NCI-H460 (cell line): ENCODE measurements at places on chromosomes 16 and 17. TPM values are rescaled to one million over a fixed set of nuclear protein-coding genes. Genes with fewer than 3 reads are reported as not detected.

EFCAB5 gene
- total RNA-seq, result 0.57 and 0.84 TPM in 2 replicates

GRCh38 chr17:41416479-41416878 lies 7.9 kb downstream of the KRT37 start:
- no peak for DNase-seq

- DNase-seq, result no peak
Measured at GRCh38 chr16:54048586-54049495, 237.7 kb downstream of the IRX3 start.

DNA sequence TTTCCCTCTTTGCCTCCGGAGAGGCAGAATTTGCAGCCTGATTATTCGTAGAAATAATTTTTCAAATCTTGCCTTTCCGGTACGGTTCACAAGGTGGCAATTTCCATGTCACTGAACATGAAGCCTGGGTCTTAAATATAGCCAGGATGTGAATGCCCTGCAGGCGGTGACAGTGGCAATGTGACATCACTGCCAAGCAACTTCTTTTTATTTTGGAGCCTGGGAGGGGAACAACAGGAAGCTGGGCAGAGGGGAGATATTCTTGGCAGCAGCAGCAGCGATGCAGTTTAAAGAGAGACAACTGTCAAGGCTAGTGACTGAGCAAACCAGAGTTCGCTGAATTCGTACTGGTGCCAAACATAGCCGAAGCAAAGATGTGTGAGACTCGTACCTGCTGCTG lies 171.1 kb downstream of the SNX29 start:
- no peak for DNase-seq

TMC7 gene
- 4.1 and 5.6 TPM in 2 replicates for total RNA-seq

SLC13A5 gene
- total RNA-seq, result not detected in 2 replicates

OMG gene
- total RNA-seq, result not detected in 2 replicates

SOST gene
- total RNA-seq, result not detected in 2 replicates

GRCh38 chr17:37829592-37830123 lies 84.8 kb upstream of the HNF1B start:
- DNase-seq, result no peak

GRCh38 chr17:1134634-1135324 lies 45.0 kb downstream of the ABR start:
- DNase-seq, result no peak

DNA sequence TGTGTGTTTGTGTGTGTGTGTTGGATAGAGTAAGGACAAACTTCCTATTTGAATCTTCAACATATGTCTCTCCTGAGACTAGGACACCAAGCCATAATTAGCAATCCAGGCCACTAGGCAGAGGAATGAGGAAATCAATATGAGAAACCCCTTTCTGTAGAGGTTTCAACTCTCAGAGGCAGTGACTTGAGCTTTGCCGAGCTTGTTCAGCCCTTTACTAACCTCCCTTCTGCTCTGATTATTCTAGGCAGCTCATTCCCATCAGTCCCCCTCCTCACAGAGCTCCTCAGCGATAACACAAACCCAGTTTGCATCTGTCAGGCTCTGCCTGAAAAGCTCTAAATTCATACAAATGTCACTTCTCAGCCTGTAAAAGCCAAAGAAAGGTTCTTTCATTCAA lies 1030.3 kb downstream of the CDH8 start:
- DNase-seq, result no peak

- DNase-seq, result no peak
Measured at GRCh38 chr16:83917152-83918120, 18.5 kb downstream of the MLYCD start.

GRCh38 chr17:66652840-66653507 lies 181.9 kb upstream of the CACNG5 start:
- DNase-seq, result no peak

DNA sequence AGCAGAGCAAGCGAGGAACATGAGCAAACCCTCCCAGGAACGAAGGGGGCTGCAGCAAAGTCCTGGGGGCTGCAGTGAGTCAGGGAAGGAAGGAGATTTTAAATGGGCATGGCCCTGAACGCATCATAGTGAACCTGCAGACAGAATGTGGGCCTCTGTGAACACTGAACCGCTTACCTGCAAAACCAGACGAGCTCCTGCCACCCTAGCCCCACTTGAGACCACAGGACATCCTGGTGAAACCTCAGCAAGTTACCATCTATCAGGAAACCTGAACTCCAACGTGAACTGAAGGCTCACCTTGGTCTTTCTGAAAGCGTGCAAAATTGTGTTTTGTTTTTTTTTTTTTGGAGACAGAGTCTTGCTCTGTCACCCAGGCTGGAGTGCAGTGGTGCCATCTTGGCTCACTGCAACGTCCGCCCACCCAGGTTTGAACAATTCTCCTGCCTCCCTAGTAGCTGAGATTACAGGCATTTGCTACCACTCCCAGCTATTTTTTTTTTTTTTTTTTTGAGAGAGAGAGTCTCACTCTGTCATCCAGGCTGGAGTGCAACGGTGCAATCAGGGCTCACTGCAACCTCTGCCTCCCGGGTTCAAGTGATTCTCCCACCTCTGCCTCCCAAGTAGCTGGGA lies 30.8 kb downstream of the FANCA start:
- no peak for DNase-seq
